Activated T-cell treated with anti-CD3 and anti-CD28 coated beads for 4 hours (primary cell): ENCODE measurements at places on chromosomes 2 and 18.

GRCh38 chr2:241540771-241541561, 17.6 kb upstream of the BOK start:
- DNase-seq, result peak; percentile 46

- DNase-seq, result no peak
These were observed 82.3 kb downstream of the ACVR2A start for GRCh38 chr2:147927053-147927588.

GRCh38 chr2:220432645-220433044, 805.2 kb downstream of the SLC4A3 start:
- DNase-seq, result no peak

- no peak for DNase-seq
These were observed 11.4 kb upstream of the PKDCC start for GRCh38 chr2:42036413-42036812.

- no peak for DNase-seq
These were observed 130.1 kb downstream of the SLC8A1 start for GRCh38 chr2:40321822-40322221.

DNA sequence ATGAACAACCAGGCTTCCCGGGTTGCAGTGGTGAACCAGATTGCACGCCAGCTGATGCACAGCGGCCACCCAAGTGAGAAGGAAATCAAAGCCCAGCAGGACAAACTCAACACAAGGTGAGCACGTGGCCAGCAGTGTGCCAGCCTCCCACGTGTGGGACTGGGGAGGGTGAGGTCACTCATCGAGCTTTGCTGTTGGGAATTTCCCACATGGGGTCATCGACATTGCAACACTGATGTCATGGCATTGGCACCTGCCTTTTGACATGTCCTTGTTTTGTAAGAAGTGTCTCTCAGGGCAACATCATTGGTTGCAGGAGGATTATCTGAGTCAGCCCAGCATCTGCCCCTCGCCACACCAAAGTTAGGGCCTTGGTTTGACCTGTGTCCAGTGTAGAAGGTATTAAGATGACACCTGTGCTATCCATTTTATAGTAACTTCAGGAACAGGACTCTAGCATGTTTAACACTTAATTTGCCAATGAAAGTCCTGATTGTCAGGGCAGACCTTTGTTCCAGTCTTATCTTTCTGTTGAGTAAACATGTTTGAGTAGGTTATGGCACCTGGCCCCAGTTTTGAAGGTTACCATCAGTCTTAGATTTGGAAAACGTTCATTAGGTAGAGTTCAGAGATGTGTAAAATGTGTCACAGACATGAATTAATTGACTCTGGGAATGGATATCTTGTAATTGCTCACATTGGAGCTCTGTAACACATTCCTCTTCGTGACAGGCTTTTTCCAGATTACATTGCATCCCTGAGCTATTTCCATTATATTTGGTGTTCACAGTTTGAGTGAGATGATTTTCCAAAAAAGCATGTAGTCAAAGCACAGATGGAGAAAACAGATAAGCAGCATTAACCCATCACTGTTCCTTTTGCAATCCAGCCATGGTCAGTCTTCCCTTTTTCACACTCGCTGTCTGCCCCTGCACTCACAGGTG, 93.3 kb upstream of the EML6 start:
- DNase-seq, result no peak

GRCh38 chr2:143279672-143280071, 150.5 kb downstream of the ARHGAP15 start:
- no peak for DNase-seq

DNA sequence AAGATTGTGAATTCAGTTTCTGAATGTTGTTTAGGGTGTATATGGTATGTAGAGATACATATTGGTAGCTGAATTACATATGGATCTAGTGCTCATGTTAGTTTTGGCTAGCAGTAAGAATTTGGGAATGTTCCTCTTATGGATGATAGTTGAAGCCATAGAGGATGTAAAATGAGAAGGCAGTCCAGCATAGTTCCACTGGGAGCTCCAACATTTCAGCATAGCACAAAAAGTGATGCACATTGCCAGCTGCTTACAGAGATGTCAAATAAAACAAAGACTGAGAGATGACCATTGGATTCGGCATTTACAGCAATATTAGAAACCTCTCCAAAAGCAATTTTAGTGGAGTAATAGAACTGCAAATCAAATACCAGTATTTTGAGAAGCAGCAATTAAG, 77.4 kb downstream of the EML4 start:
- DNase-seq, result no peak

- DNase-seq, result no peak
These were observed 22.5 kb downstream of the PASK start for GRCh38 chr2:241126771-241127202.

- DNase-seq, result no peak
These were observed 80.3 kb upstream of the TSPYL6 start for GRCh38 chr2:54336136-54336976.

GRCh38 chr2:217096474-217097225, 236.8 kb upstream of the TNP1 start:
- DNase-seq, result no peak

- no peak for DNase-seq
These were observed 41.6 kb downstream of the RBBP8 start for GRCh38 chr18:22974707-22975106.

GRCh38 chr2:222465746-222466145, 41.4 kb downstream of the SGPP2 start:
- no peak for DNase-seq

GRCh38 chr18:62183578-62184195, 3.2 kb downstream of the PIGN start:
- DNase-seq, result peak; percentile 42
